Endothelial cell of coronary artery (primary cell): ENCODE measurements at places on chromosomes 11 and 22. TPM values are rescaled to one million over a fixed set of nuclear protein-coding genes. Genes with fewer than 3 reads are reported as not detected.

The OR8H1 gene
- not detected in 2 replicates for total RNA-seq

The KCNK7 gene
- total RNA-seq = 0.18 and 0.47 TPM in 2 replicates

The EFCAB6 gene
- total RNA-seq = 0.19 and 0.45 TPM in 2 replicates

The CSRP3 gene
- not detected in 2 replicates for total RNA-seq

The OR8D4 gene
- total RNA-seq = under 0.01 TPM in 1 of 2 replicates, not detected in the other

The TRIM6 gene
- total RNA-seq = 0.81 and 1.2 TPM in 2 replicates
